ENCODE measurements at places on chromosomes 3 and 15.
A peak's percentile ranks its signal among the peaks of the same experiment; 100 is the strongest.

DNA sequence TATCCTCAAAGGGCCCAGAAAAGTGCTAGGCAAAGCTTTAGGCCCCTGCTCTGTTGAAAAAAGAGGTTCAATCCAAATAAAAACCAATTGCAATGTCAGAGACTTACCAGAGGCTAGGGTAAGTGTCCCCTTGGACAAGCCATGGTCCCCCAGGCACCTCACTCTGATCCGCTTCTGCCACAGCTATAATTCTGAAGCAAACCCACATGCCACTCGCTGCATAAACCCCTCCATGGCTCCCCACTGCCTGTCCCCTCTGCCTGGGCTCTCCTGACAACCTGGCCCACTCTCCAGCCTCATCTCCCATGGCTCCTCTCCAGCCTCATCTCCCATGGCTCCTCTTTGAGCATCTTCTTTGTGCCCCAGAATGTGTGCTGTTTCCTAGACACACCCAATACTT, 169.6 kb upstream of the TLE3 start:
- no peak for DNase-seq

GRCh38 chr3:150765949-150766720, 3.2 kb upstream of the SIAH2 start:
- no peak for DNase-seq

DNA sequence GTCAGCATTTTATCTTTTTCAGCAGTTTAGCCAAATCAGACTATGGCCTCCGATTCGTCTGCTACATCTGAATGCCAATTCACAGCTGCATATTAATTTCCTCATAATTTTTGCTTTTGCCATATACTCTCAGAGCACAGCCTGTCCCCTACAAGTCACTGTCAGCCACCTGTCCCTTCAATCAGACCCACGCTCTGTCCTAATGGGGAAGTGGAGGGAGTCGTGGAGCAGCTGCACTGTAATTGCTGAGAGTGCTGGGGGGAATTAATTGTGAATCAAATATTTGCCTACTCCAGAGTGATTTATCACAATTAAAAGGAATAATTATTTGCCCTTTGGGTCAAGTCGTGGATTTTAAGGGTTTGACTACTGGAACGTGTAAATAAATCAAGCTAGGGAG, 75.5 kb downstream of the EBLN2 start:
- no peak for DNase-seq

DNA sequence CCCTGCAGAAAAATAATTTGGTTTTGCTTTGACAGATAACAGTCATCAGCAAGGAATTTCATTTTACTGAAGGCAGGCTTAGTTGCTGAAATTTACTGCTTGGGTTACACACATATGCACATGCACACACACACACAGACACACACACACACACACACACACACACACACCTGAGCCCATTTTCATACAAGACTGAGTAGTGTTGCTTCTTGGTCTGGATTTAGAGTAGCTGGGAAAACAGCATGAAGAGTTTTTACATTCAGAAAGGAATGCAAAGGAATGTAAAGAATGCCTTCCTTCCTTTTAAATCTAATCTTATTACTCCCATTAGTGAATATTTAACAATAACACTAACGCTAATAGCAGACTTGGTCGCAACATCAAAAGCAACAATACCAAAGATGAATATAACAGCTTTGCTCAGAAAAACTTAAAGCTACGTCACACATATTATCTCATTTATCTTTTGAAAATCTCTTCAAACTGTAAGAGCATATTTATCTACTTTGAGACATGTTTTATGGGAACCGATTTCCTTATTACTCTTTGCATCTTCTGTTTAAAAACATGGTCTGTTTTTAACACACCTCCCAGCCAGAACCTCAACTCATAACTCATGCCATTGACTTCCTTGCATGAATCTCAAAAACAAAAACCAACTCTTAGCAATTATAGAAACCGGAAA, 32.5 kb downstream of the RFTN1 start:
- no peak for DNase-seq

DNA sequence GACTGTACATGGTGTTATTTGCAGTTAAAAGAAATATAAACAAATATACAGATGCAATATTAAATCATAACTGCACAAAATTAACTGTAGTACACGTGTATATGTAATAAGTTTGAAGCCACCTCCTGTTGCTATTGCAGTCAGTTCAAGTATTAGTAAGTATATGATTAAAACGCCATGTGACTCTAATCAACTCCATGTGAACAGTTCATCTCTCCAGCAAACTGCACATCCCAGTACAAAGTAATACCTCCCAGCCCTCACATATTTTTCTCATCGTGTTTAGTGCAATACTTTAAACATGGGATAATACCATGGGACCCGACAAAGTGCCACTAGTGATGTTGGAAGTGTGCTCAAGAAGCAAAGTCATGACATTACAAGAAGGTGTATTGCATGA, 34.6 kb downstream of the PDCD10 start:
- no peak for DNase-seq

- peak; percentile 70 for DNase-seq
Measured at GRCh38 chr15:79184465-79184892, 93.9 kb upstream of the RASGRF1 start.

DNA sequence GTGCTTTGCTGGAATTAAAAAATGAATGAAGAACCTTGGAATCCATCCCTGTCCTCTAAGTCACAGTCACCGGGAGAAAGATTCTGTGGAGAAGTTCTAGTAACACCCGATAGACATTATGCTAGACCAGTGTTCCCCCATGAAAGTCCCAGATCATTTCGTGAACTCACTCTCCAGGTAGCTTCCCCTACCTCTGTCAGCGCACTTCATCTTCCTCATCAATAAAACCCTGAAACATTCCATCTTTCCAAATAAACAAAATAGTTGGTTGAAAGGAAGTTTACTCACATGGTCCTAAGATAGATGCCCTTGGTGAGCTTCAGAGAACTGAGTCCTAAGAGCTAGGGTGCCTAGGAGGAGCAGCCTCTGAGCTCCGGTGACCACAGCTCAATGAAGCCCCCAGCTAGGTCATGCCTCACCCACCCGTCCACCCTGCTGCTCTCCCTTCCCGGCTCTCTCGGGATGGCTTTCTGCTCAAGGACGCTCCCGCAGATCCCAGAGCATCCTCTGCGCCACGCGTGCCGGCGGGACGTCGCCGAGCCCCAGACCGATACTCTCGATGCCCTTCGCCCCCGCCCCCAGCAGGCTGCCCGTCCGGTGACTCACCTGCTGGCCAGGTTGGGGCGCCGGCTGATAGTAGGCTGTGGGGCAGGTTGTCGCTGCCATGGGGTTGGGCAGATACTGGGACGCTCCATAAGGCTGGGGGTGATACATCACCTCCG, 776 bp downstream of the VGLL3 start:
- DNase-seq = peak; percentile 46

- DNase-seq = peak; percentile 61
Measured at GRCh38 chr3:113275929-113276750, 64.8 kb downstream of the BOC start.

GRCh38 chr3:41223078-41223477, 23.8 kb downstream of the CTNNB1 start:
- DNase-seq = no peak

Data from lung (tissue), 17 donors.